Central memory CD4-positive, alpha-beta T cell (primary cell): ENCODE measurements at places on chromosomes 6 and 20.

- DNase-seq = no peak
Observed at GRCh38 chr6:34352305-34352937, 40.0 kb downstream of the NUDT3 start.

DNA sequence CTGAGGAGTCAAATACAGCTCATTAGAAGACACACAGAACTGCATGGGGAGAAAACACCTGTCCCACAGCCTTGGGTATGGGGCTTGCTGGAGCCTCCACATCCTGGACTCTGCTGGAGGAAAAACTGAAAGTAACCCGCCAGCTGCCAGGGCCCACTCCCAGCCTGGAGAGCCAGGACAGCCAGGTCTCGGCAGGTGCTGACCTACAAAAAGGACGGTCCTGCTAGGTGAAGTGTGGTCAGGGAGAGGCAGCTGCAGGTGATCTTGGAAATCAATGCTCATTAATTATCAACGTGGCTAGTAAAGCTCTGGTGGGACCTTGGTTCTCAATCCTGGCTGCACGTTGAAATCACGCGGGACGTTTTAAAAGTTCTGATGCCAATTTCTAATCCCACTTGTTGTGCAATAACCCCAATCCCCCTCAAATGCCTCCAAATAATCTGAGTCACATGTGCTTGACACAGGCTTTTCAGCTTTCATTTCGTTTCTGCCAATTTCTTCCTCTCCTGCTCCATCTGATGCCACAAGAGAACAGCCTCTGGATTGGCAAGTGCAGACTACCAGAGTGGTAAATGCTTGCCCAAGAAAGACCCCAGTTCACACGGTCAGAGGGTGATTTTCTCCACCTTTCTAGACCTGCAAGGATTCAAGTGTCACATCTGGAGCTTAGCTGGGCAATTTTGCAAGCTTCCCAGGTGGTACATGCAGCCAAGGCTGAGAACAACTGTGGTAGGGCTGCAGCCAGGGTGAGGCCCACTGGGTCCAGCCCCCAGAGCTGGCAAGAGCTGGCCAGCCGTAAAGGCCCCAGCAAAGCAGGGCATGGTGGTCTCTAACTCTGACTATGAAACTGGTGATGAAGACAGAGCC is 252.3 kb upstream of the QKI start:
- no peak for DNase-seq

DNA sequence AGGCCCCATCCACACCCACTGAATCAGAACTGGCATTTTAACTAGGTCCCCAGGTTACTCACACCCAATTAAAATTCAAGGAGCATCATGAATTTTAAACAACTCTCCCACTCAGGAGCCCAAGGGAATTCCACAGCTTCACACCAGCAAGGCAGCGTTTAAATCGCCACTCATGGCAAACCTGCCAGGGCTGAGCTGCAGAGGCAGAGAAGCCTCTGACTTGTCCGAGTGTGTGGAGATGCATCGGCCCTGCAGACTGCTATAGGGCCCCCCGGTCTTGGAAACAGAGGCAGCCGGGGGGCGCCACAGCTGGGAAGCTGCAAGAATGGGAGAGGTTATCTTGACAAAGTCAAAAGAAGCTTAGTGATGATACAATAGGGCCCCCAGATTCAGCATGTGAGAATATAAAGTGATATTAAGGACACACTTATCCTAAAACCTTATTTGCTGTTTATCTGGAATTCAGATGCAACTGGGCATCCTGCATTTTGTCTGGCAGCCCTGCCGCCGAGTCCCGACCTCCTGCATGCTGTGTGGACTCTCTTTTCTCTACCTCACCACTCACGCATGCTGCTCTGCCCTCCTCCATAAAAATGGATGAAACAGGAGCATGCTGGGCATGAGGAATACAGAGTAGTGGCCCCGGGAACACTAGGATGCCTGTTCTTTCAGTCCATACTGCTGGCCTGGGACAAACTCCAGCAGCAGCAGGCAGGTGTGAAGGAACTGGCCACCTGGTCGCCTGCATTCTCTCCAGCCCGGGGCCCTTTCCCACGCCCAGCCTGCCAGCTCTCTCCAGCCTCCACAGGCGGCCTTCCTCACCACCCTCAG is 126.1 kb downstream of the PXDC1 start:
- no peak for DNase-seq

- DNase-seq = no peak
Observed at GRCh38 chr6:158955255-158955654, 44.7 kb downstream of the RSPH3 start.

- DNase-seq = peak; percentile 16
Observed at GRCh38 chr20:59385480-59385879, 85.1 kb downstream of the EDN3 start.
